T-helper 17 cell (primary cell): ENCODE measurements at places on chromosomes 7 and 10.

- DNase-seq: no peak
Observed at GRCh38 chr10:21318540-21319167, 206.8 kb downstream of the SKIDA1 start.

GRCh38 chr7:92402920-92403759, 44.1 kb upstream of the GATAD1 start:
- no peak for DNase-seq

DNA sequence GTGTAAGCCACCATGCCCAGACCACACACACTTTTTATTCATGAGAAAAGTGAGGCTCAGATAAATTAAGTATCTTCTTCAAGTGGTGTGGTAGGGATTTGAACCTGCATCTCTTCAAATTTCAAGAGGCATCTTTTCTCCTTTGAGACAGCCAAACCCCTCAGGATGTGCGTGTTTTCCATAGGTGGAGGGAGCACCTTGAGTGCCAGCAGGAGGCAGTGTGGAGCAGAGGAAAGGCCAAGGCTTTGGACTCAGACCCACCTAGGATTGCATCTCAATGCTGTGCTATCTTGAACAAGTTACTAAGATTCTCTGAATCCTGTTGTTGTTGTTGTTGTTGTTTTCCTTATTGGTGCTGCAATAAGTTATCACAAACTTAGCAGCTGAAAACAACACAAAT, 40.2 kb upstream of the MYL10 start:
- DNase-seq: no peak

- no peak for DNase-seq
Observed at GRCh38 chr10:70461397-70462348, 16.9 kb upstream of the PALD1 start.

GRCh38 chr10:126417220-126417825, 29.0 kb upstream of the ADAM12 start:
- DNase-seq: no peak

DNA sequence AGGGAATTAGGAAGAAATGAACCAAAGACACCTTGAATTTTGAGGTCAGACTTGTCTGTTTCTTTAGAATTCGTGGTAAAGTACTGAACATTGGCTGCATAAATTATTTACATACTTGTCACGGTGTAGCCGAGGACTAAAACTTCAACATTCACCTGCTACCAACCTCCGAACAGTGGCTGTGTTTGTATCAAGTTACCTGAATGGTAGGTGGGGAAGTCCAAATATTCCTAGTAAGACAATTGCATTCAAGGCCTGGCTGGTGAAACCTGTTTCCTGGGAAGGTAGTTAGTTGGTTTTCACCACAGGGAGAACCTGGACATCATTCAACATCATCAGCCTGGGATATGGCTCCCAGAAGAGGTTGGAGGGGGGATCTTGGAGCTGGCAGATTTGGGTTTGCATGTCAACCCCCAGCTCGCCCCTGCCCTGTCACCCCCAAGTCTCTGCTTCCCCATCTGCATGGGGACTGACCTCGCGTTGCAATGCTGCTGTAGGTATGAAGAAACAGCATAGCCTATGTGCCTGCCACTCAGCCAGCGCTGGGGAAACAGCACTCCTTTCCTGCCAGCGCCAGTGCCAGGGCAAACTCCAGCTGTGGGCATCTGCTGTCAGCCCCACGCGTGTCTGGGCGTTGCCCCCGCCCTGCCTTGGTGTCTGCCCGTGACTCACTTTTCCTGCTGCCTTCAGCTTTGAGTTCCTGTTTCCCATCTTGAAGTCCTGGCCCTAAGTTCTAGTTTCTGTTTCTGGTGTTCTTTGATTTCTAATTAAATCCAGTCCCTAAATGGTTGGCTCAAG, 12.7 kb upstream of the LARP4B start:
- no peak for DNase-seq

- no peak for DNase-seq
Observed at GRCh38 chr7:141460781-141461715, 90.2 kb upstream of the AGK start.

DNA sequence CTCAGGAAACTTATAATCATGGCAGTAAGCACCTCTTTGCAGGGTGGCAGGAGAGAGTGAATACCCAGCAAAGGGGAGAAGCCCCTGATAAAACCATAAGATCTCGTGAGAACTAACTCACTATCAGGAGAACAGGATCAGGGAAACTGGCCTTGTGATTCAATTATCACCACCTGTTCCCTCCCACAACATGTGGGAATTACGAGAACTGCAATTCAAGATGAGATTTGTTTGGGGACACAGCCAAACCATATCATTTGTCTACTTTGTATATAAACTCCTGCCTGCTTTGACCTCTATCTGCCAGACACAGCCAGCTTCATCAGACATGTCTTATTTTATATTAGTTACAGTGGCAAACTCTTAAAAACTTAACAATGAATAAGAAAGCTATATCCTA, 50.4 kb downstream of the ARMC3 start:
- no peak for DNase-seq

DNA sequence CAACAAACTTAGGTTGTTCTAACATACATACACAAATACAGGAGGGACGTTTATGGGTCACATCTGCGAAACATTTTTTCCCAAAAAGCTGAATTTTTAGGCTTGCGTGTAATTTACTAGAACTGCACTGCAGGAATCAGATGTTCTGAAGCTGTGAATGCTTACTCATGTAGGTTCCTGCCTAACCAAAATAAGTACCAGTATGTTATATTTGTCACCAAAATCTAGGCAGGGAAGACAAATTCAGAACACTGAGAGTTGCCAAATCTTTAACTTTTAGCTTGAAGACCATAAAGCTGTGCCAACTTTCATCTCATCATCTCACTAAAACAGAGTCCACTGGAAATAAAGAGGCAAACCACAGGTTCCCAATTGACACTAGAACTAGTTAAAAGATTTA, 5.7 kb downstream of the UBE2H start:
- DNase-seq: no peak

DNA sequence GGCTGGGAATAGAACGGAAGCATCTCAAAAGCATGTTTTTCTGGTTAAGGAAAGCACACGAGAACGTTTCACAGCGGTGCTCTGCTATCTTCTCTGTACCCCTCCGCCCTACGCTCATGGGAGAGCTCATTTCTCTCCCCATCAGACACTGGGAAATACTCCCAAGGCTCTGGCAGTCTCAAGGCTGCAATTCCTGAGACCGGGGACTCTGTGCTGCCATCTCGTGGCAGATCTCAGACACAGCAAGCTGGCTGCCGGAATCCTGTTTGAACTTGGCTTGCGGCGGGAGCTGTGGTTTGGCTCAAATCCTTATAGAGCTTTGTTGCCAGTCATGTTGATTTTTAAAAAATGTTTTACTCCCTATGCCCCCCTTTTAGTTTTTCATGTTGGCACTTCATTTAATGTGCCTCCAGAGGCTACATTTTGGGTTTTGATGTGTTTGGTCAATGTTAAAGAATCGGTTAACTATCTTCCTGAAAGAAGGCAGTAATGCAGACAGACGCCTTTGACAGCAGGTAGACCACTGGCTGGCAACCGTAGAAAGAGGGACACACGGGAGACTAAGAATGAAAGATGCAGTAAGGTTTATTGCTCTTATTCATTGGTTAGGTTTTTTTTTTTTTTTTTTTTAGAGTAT, 27.6 kb downstream of the BMPER start:
- peak; percentile 56 for DNase-seq

DNA sequence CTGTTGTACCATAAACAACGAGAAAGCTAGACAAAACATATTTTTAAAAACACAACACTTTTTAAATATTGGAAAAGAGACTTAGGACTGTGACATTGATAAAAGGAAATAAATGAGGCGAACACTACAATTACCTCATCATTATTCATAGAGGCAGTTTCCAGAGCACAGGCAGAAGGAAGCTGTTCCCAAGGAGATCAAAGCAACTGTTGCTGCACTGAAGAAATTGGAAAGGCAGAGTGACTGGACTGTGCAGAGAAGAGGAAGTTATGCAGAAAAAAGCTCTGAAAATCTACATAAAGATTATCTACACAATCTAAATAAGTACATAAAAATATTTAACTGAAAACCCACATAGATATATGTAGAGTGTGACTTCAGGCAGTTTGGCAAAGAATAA, 32.8 kb downstream of the MYO3A start:
- DNase-seq: no peak

DNA sequence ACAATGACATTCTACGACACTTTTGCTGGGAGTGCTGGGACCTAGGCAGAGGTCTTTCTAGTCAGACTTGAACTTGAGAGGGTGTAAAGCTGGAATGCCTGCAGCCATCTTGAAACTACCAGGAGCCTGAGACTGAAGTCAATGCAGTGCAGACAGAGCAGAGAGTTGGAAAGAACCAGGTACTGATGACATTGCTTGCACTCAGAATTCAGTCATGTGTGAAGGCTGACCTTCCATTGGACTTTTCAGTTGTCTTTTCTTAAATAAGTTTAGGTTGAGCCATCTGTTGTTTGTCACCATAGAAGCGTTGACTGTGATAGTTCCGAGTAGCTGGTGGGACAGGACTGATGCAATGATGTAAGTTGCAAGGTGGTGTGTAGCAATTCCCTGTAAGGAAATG, 3.1 kb upstream of the PLPP4 start:
- DNase-seq: no peak

DNA sequence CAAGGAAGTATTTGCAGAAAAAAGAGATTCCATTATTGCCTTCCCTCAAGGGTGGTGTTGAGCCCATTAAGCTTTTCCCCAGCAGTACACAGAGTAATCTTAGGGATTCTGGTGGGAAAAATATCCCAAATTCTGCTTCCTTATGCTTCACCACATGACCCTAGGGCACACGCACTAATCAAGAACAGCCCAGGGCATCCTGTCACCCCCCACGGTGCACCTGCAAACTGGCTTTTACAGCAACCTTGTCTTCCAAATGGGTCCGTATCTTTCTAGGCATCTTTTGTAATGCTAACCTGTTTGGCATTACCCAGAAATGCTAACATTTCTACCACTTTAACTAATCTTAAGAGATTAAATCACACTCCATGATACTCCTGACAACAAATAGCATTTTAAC, 926 bp upstream of the C7orf33 start:
- no peak for DNase-seq

- DNase-seq: no peak
Observed at GRCh38 chr10:104334965-104335650, 3.2 kb downstream of the ITPRIP start.

DNA sequence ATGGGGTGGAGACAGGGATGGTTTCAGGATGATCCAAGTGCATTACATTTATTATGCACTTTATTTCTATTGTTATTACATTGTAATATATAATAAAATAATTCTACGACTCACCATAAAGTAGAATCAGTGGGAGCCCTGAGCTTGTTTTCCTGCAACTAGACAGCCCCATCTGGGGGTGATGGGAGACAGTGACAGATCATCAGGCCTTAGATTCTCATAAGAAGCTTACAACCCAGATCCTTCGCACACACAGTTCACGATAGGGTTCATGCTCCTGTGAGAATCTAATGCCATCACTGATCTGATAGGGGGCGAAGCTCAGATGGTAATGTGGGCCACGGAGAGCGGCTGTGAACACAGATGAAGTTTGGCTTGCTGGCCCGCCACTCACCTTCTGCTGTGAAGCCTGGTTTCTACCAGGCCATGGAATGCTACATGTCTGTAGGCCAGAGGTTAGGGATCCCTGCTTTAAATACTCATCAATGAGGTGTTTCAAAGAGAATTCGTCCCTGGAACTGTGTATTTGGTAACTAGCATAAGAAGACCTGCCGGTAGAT, 21.2 kb upstream of the PRKCQ start:
- no peak for DNase-seq

DNA sequence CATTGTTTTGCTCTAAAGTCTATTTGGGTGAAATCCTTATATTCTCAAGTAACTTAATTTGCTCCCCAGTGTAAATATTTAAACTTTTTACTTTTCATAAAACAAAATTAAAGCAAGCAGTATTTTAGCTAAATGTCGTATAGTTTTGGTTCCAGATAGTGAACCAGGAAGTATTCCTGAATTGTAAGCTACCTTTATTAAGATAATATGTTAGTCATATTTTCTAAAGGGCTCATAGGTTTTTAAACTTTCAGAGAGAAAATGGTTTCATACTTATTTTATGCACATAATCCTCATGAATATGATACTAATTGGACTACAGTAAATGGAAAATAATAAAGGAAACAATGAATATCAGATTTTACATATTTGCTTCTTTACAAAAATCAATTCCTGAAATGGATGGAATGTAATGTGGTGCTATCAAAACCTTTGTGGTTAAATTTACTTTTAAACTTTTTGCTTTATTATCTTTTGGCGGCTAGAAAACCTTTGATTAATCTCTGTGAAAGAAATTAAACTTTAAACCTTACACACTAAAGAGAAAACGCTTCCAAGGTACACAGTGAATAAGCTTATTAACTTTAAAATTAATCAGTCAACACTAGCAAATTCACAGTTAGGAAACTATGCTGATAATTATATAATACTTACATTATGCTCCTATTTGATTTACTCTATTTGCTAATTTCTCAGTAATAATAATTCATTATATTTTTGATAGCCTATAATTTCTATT, 76.6 kb upstream of the RHOBTB1 start:
- DNase-seq: no peak

DNA sequence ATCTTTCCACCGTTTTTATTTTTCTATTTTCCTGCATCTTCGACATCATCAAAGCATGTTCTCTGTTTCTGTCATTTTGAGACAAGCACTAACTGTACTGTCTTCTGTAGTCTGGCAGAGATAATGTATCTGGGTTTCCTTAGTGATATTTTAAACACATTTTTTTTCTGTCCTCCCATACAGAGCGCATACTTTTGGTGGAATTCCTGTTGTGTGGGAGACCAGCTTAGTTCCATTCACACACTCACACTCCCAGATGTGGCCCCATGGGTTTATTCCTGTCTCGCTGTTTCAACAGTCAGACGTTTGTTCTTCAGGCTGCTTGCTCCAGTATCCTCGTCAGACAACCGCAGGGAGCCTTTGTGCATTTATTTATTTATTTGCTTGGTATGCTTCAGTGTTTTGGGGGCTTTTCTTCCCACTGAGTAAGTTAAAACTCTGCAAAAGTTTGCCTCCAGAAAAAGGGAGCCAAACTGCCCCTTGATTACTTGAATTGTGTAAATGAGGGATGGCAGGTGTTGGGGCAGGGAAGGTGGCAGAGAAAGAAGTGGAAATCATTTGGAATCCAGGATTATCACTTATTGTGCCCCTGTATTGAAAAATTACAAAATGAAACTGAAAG, 456.8 kb upstream of the KLF6 start:
- DNase-seq: no peak

GRCh38 chr7:87506246-87507180, 31.0 kb upstream of the ABCB4 start:
- DNase-seq: no peak

DNA sequence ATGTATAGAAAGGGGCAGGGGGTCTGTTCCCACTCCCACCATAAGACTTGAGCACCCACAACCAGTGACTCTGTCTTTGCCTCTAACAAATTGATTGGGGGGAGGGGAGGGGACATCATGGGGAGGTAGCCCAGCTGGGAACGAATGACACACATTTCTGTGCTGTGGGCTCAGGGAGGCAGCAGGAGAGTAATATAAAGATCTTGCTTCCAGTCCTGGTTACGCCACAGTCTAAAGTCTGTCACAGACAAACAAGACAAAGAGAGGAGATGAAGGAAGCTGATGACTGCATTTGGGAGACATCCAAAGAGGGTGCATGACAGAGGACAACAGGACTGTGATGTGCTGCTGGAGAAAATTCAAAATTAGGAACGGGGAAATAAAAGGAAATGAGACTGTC, 153.9 kb downstream of the ACTR3B start:
- no peak for DNase-seq
